ENCODE measurements at places on chromosomes 2 and 18. TPM values are rescaled to one million over a fixed set of nuclear protein-coding genes. Genes with fewer than 3 reads are reported as not detected.

Gene SOX11
- total RNA-seq: not detected

Gene RUFY4
- total RNA-seq: not detected

Gene ITGB1BP1
- total RNA-seq: 34.8 TPM

Gene ANKRD53
- 6.5 TPM for total RNA-seq

Gene SNORC
- 0.72 TPM for total RNA-seq

Gene IGFBP2
- 10.6 TPM for total RNA-seq

Gene SETBP1
- 15.0 TPM for total RNA-seq

Gene ANO7
- total RNA-seq: 1.1 TPM

Gene FAM124B
- 1.2 TPM for total RNA-seq

Gene ANKRD30B
- total RNA-seq: 2.7 TPM

Gene PRPF40A
- total RNA-seq: 198 TPM

Gene SCN2A
- total RNA-seq: 18.5 TPM

Gene C2orf72
- not detected for total RNA-seq

Gene C2orf66
- total RNA-seq: not detected

Gene LIMS3
- total RNA-seq: 6.1 TPM

Gene CYTIP
- total RNA-seq: 0.82 TPM

Gene GKN1
- not detected for total RNA-seq

Gene SRD5A2
- not detected for total RNA-seq

Gene CEP76
- 36.3 TPM for total RNA-seq

Gene ST6GAL2
- total RNA-seq: 0.09 TPM

Gene PLEKHA3
- 10.0 TPM for total RNA-seq

Gene EGR4
- total RNA-seq: not detected

Gene RTP5
- total RNA-seq: not detected

Gene C18orf54
- total RNA-seq: 12.7 TPM

Gene DSG1
- not detected for total RNA-seq

Gene RAB12
- 67.4 TPM for total RNA-seq

Gene GPC1
- total RNA-seq: 69.6 TPM

Gene LTBP1
- total RNA-seq: 947 TPM

Gene C2orf15
- not detected for total RNA-seq

Gene DCDC2C
- total RNA-seq: not detected

Gene STARD6
- total RNA-seq: not detected

Gene PAX8
- total RNA-seq: 1.5 TPM

Gene ZNF397
- 20.5 TPM for total RNA-seq

Gene DSEL
- total RNA-seq: 108 TPM

Gene SLC4A5
- 0.45 TPM for total RNA-seq

Gene SP5
- total RNA-seq: not detected

Gene BCL11A
- total RNA-seq: 0.09 TPM

Gene SCN3A
- total RNA-seq: 3.1 TPM

Gene ZCCHC2
- total RNA-seq: 12.8 TPM

Gene CKAP2L
- 26.4 TPM for total RNA-seq

Gene DLX2
- total RNA-seq: 0.72 TPM

Gene MALL
- 442 TPM for total RNA-seq

Gene COL3A1
- 14,045 TPM for total RNA-seq

Gene APOB
- total RNA-seq: not detected

Gene TXNDC2
- 0.16 TPM for total RNA-seq

Gene EHD3
- total RNA-seq: 10.7 TPM

Gene TPGS2
- total RNA-seq: 115 TPM

Gene HRH4
- total RNA-seq: under 0.01 TPM

Gene PRSS56
- total RNA-seq: not detected

Gene ACMSD
- total RNA-seq: not detected

Gene INHBB
- not detected for total RNA-seq
